ENCODE measurements at places on chromosomes 4 and X.

- no peak for DNase-seq
Measured at GRCh38 chr4:84680956-84681355, 98.0 kb downstream of the CDS1 start.

DNA sequence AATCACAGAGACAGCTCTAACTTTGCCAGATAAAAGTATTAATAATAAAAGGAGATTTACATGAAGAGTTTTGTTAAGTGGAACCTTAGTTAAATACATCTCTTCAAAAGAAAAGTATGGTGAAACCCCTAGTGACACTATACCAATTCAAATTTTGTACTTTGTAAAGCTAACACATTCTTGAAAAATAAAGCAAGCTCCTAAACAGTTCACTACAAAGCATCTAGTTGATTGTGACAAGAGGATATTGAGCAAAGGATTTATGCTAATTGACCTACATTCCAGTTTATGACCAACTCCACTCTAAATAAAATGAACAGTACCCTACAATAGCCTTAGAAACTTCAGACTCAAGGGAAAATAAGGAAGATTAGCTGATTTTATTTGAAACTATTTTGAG is 69.4 kb upstream of the WDR17 start:
- DNase-seq = no peak

DNA sequence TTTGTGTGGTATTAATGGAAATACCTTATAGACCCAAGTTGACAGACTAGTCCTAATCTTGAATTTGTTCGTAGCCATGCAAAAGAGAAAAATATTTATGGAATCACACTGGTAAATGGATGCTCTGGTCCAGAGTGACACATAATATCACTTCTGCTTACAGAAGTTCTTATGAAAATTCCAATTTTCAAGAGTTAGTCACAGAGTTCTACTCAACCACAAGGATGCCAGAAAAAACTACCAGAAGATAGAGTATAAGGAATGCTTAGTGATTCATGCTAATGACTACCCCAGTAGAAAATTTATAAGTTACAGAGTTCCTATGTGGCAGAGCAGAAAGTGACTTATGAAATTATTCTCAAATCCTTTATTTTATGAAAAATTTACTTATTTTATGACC is 1384.8 kb downstream of the FAM133A start:
- no peak for DNase-seq

DNA sequence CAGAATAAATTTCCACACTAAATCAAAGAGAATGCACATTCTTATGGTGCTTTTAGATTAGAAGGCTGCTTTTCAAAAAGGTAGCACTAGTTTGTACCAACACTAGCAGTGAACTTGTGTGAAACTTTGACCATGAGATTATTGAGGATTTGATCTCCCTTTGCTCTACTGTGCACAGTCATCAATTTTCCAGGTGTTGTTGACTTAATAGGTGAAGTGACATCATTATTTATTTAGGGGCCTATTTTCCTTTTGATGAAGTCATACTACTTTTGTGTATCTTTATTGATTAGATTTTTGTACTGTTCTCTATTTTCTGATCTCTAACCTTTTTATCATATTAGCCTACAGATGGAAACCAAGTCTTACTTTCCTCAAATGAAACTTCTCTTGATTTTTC is 507.9 kb upstream of the LCORL start:
- no peak for DNase-seq

DNA sequence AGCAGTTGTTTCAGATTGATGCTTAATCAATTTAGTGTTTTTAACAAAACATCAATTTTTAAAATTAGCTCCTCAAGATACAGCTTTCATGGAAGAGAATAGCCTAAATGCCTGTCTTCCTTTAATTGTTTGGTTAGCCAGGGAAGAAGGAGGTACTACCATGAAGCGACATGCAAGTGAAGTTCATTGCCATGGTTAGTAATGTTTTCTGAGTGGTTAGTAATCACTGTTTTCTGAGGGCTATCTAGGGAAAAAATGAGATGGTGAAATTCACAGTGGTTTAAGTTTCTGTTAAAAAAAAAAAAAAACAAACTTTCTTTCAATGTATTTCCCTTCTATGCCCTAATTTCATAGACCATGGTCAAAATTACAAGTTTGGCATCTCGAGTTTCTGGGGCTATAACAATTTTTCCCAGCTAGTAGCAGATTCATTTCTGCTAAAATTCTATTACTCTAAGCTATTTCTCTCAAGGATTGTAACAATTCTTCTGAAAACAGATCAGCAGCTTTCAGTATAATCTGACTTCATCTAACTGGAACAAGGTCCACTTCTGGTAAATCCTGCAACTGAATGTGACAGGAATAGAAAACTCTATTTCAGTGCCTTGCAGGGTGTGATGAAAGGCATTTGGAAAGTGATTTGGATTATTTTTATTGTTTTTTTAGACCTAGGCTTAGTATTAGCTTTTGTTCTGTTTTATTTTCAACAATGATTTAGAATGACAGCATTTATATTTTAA is 157.0 kb downstream of the PCDH18 start:
- DNase-seq = no peak

- no peak for DNase-seq
Measured at GRCh38 chr4:38422850-38423249, 241.1 kb upstream of the KLF3 start.

GRCh38 chr4:23006756-23007155 is 314.0 kb downstream of the GBA3 start:
- no peak for DNase-seq

GRCh38 chrX:30795981-30796958 is 92.8 kb downstream of the TAB3 start:
- DNase-seq = no peak

- DNase-seq = no peak
Measured at GRCh38 chr4:177107288-177107921, 202.3 kb upstream of the NEIL3 start.

DNA sequence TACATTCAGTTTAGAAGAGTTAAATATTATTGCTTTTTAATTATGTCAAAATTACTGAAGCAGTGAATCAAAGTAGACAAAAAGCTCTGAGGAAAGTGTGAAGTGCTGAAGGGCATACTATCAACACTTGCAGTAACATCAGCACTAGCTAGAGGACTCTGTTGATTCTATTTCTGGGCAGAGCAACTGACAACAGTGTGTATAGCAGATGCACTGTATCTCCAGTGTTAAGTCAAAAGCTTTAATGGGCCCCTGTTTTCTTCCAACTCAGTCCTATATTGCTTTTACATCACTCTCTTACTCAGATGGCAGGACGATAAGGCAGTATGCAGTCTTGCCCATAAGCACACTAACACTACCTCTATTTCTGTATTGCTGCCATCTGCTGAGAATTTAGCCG is 435.2 kb upstream of the AMOT start:
- DNase-seq = no peak

DNA sequence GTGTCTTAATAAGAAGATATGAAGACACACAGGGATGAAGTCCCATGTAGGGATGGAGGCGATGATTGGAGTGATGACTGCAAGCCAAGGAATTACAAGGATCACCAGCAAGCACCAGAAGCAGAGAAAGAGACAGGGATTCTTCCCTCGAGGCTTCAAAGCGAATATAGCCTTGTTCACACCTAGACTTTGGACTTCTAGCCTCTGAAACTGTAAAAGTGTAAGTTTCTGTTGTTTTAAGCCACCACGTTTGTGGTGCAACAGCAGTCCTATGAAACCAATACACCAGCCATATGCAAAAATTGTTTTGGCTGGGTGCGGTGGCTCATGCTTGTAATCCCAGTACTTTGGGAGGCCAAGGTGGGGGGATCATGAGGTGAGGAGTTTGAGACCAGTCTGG is 9.8 kb upstream of the PDS5A start:
- DNase-seq = no peak

- no peak for DNase-seq
Measured at GRCh38 chr4:16021804-16022560, 59.0 kb upstream of the FGFBP2 start.

DNA sequence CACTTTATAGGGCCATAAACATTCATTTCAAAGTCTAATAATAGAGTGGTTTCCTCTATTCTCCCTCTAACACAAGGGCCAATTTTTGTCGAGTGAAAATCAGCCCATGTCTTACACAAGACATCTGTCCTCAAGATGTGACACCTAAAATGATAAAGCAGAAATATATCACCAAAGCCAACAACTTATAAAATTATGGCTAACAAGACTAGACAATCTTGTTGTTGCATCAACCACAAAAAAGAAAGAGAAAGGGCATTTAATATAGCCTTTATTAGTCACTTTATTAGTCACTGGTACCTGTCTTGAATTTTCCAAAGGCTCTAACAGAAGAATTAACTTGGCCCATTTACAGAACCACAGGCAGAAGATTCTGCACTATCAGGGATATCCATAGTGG is 161.6 kb downstream of the SMIM20 start:
- no peak for DNase-seq

GRCh38 chr4:37476256-37476655 is 209.9 kb downstream of the RELL1 start:
- DNase-seq = no peak

DNA sequence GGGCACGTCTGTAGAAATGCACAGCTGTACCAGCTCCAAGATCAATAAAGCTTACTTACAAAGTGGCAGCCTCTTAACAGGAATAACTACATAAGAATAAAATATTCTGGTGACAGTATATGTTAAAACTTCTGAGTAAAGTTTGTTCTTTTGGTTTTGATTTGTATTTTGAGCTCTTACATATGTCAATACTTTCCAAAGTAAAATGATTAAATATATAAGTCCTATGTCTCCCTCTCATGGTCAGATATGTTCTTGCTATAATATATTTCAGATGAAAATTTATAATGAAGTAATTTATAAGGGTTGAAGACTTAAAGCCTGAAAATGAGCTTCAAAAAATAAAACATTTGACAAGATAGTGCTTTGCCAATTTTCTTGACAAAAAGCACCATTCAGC is 254.4 kb downstream of the NPFFR2 start:
- DNase-seq = peak; percentile 3

DNA sequence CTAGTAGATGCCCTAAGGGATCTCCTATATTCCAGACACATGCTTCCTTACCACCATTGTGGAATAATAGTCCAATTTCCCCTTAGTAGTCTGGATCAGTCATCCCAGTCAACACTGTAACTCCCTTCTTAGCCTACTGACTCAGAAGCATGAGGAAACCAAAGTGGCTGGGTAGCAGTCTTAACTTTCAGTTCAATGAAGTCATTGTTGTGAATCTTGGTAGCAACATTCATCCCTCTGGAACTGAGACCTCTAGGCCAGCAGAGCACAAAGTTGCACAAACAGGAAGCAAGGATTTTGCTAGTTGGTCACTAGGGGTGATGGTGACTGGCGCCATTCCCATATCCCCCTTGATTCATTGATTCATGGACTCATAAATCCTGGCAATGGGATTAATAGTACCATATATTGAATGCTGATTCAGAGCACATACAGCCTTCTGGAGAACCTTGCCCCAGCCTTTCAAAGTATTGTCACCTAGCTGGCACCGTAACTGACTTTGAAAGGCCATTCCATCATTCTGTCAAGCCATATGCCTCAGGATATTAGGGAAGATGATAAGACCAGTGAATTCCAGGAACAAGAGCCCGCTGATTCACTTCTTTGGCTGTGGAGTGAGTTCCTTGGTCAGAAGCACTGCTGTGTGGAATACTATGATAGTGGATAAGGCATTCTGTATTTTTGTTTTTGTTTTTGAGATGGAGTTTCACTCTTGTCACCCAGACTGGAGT is 19.7 kb upstream of the GPAT3 start:
- no peak for DNase-seq

DNA sequence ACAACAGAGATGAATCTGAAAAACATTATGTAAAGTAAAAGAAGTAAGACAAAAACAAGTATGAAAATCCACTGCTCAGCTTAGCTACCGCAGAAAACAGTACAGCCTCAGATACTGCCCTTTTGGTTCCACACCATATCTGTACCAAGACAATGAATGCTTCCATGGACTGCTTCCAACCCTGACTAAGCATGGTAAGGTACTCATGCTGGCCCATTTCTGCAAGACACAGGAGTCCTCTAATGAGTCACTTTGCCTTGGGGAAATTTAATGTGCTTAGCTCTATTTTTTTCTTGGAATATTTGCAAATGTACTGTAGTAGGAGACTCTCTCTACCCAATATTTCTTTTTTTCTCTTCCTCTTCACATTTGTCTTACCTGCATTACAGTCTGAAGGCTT is 931.7 kb upstream of the HS3ST1 start:
- no peak for DNase-seq

- peak; percentile 65 for DNase-seq
Measured at GRCh38 chr4:184416913-184417734, 57.2 kb downstream of the IRF2 start.

- no peak for DNase-seq
Measured at GRCh38 chrX:24890677-24891076, 125.1 kb downstream of the ARX start.

GRCh38 chrX:101450961-101451360 is 34.3 kb upstream of the ARMCX4 start:
- no peak for DNase-seq

DNA sequence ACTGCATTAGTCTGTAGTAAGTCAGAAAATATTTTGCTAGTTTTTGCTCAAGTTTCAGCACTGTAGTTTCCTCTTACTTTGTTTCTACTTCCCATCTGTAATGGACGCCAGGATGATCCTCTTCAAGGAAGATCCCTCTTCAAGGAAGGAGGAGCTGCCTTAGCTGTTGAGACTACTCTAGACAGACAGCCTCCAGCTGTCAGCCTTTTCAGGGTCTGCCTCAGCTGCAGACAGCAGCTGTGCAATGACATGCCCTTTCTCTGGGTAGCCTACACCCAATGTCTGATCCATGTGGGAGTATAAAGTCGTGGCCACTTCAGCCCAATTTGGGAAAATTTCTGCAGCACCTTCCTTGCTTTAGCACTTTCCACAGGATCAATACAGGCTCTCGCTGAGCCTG is 281.0 kb upstream of the MAOA start:
- DNase-seq = no peak

DNA sequence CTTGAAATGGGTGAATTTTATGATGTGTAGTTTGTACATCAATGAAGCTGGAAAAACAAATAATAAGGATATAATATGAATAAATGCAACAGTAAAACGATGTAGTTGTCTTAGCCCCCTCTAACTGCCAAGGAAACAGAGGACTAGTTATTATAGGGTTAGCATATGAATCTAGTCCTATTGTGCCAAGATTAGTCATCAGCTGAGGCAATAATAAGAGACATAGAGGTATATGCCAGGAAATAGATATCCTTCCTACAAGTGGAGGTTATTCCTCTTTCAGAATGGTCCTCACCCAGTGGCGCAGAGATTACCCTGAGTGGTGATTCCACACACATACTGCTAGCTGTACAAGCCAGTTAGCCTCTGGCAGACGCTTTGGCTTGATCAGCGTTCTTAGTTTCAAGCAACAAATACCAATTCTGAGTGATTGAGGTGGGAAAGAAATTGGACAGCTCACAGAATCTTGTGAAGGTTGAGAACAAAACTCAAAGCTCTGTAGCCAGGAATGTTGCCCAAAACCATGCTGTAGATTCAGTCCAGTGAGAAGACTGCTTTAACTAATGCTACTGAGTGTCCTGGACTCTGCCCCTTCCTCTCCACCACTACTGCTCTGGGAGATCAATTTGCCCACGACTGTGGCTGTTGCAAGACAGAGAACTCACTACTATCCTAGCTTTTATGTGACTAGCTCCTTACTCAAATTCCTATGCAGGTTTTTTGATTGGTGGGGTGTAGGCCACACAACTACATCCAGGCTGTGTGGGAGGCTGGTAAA is 27.0 kb upstream of the ZNF280C start:
- DNase-seq = no peak

GRCh38 chr4:87391576-87392054 is 627 bp upstream of the HSD17B11 start:
- DNase-seq = no peak

- DNase-seq = peak; percentile 80
Measured at GRCh38 chr4:110622841-110623717, at the start of gene PITX2. Gene PITX2, minus strand, starts transcription at chr4:110623077. Its CDS starts 617 bp downstream, at chr4:110622460.

GRCh38 chr4:73707918-73708577 is 32.3 kb upstream of the CXCL8 start:
- peak; percentile 64 for DNase-seq

Measured in hematopoietic multipotent progenitor cell (in vitro differentiated cells).